ENCODE measurements at places on chromosomes 16 and 17. TPM values are rescaled to one million over a fixed set of nuclear protein-coding genes. Genes with fewer than 3 reads are reported as not detected.

GRCh38 chr16:27767081-27767480 lies 217.1 kb downstream of the KATNIP start:
- H3K4me3 ChIP-seq = no peak overlapping the region
- H3K36me3 ChIP-seq = peaks cover 32% of the 10 kb centered on the region
- H3K27ac ChIP-seq = no peak overlapping the region
- H3K27me3 ChIP-seq = no peaks in the 10 kb centered on the region

DNA sequence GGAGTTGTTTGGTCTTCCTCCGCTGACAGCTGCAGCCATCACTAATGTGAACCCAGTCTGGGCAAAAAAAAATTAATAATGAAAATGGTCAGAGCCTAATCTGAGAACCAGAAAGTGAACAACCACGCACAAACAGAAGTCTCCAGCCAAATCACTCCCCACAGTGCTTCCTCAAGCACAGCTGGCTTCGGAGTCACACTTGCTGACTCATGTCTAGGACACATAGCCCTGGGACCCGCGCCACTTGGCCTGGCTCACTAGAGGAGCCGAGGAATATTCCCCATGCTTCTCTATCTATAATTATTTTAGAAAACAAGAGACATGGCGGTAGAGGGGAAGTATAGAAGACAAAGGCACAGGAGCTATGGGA lies 109.1 kb downstream of the ZFHX3 start:
- peaks cover 24% of the 10 kb centered on the region for H3K4me1 ChIP-seq
- H3K27me3 ChIP-seq = no peaks in the 10 kb centered on the region
- DNase-seq = peak; percentile 64
- H3K4me3 ChIP-seq = no peak overlapping the region

RPL27 gene
- 360 TPM for total RNA-seq

- no peaks in the 10 kb centered on the region for H3K27me3 ChIP-seq
- H3K36me3 ChIP-seq = no peaks in the 10 kb centered on the region
- no peak for DNase-seq
These were observed 36.8 kb downstream of the ADCY7 start for GRCh38 chr16:50303041-50303604.

SETD6 gene
- total RNA-seq = 20.3 TPM

MYH2 gene
- total RNA-seq = not detected

- peak overlapping the region; percentile 80 for H3K27ac ChIP-seq
- H3K36me3 ChIP-seq = no peaks in the 10 kb centered on the region
- DNase-seq = no peak
- H3K4me3 ChIP-seq = no peak overlapping the region
- no peaks in the 10 kb centered on the region for H3K27me3 ChIP-seq
These were observed 15.5 kb downstream of the RMI2 start for GRCh38 chr16:11360641-11361373.

DNA sequence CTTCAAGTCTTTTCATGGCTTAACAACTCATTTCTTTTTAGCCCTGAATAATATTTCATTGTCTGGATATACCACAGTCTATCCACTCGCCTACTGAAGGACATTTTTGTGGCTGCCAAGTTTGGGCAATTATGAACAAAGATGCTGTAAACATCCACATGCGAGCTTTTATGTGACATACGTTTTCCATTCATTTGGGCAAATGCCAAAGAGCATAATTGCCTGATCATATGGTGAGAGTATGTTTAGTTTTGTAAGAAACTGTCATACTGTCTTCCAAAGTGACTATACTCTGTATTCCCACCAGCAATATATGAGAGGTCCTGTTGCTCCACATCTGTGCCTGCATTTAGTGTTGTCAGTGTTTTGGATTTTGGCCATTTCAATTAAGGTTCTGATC lies 81.3 kb downstream of the ELAC2 start:
- H3K4me3 ChIP-seq = no peak overlapping the region
- no peaks in the 10 kb centered on the region for H3K36me3 ChIP-seq

DNA sequence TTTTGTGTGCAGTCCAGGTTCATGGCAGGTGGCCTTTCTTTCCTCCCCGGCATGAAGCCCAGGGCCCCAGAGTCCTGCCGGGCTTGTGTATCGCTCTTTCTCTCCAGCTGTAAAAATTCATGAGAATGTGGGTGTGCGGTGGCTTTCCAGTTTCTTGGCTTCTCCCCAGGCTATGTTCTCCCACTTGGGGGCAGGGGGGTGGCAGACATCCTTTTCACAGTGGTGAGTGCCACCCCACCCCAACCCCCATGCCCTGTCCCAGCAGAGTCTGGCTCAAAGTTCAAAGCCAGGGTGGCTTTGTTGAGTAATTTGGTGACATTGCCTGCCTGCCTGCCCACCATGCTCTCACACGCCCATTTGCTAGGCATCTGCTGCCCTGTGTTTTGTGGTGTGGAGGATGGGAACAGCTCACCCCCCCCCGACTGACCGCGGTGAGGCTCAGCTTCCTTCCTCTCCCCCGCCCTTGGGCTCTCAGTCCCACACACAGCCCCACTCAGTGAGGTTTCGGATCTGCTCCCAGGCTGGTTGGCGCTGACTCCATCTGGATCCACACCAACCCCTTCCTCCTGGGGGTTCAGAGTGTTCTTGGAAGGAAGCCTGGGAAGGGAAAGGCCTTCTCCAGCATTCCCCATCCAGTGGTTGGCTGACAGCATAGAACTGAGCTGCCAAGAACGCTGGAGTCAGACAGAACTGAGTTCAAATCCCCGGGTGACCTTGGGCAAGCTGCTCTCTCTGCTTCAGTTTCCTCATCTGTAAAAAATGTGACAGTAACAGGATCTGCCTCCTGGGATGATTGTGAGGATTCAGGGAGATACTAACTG lies 36.0 kb downstream of the CHD9 start:
- H3K4me1 ChIP-seq = no peaks in the 10 kb centered on the region
- no peak overlapping the region for H3K27ac ChIP-seq
- H3K27me3 ChIP-seq = no peaks in the 10 kb centered on the region
- DNase-seq = peak; percentile 66
- no peak overlapping the region for H3K4me3 ChIP-seq
- H3K36me3 ChIP-seq = no peaks in the 10 kb centered on the region

CTF1 gene
- total RNA-seq = 1.9 TPM

- H3K36me3 ChIP-seq = no peaks in the 10 kb centered on the region
- peak overlapping the region; percentile 8 for H3K27ac ChIP-seq
- DNase-seq = peak; percentile 33
- H3K4me3 ChIP-seq = no peak overlapping the region
- no peaks in the 10 kb centered on the region for H3K27me3 ChIP-seq
These were observed 33.2 kb downstream of the CYTH1 start for GRCh38 chr17:78748730-78749317.

- H3K27ac ChIP-seq = no peak overlapping the region
- no peak overlapping the region for H3K4me3 ChIP-seq
- no peaks in the 10 kb centered on the region for H3K4me1 ChIP-seq
- DNase-seq = no peak
- no peaks in the 10 kb centered on the region for H3K36me3 ChIP-seq
These were observed 3.1 kb downstream of the GSG1L2 start for GRCh38 chr17:9818760-9819159.

CFAP97D1 gene
- total RNA-seq = not detected

DNA sequence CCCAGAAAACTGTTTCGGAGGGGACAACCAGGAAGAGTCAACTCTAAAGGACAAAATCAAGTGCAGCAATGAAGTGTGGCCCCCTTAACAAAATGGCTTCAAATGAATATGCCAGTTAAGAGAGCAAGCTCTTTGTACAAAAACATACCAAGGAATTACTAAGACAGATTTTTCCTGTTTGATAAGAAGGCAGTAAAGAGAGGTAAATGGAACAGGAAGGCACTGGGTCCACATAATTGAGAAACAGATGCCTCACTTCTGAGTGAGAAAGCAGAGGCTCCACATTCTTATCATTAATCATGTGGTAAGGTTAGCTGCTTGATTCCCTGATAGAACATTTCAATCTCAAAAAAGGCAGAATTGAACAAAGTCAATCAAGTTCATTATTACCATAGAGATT lies 44.9 kb downstream of the MBTD1 start:
- H3K27me3 ChIP-seq = no peaks in the 10 kb centered on the region
- H3K27ac ChIP-seq = no peak overlapping the region
- peaks cover 34% of the 10 kb centered on the region for H3K36me3 ChIP-seq
- DNase-seq = no peak
- no peak overlapping the region for H3K4me3 ChIP-seq

TOX3 gene
- total RNA-seq = 3.2 TPM

CSH1 gene
- total RNA-seq = not detected

TBC1D3D gene
- not detected for total RNA-seq

WNT9B gene
- total RNA-seq = not detected

DNA sequence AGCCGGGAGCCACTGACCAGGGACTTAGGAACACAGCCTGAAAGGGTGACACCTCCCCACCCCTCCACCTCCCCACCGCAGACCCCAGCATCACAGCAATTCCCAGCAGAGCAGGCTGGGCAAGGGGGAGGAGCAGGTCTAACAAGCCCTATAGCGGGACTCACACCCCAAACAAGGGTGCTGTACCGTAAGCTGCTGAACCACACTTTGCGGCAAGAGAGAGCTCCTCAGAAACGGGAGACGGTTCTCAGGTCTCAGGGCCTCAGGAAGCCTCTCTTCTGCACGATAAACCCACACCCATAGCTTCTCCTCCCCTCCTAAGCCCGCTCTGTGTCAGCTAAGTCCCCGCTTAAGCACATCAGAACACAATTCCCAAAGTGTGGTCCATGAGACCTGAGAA lies 11.7 kb upstream of the COTL1 start:
- no peak overlapping the region for H3K27ac ChIP-seq
- H3K4me3 ChIP-seq = no peak overlapping the region
- H3K27me3 ChIP-seq = no peaks in the 10 kb centered on the region
- H3K36me3 ChIP-seq = no peaks in the 10 kb centered on the region
- no peak for DNase-seq

DNA sequence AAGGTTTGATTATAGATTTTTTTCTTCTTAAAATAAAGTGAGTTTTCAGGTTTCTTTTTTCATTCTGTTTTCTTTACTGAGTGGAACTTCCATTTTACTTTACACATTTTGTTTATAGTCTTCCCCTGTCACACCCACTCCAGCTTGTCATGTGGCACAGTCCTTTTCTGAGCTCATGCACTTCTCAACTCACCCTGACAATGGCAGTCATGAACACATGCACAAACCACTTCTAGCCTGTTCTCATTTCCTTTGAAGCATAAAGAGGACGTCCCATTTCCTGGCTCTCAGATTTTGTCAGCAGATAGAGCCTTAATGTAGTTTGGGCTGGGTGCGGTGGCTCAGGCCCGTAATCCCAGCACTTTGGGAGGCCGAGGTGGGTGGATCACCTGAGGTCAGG lies 168.0 kb downstream of the AHSP start:
- no peak overlapping the region for H3K4me3 ChIP-seq
- no peaks in the 10 kb centered on the region for H3K36me3 ChIP-seq
- H3K4me1 ChIP-seq = no peaks in the 10 kb centered on the region
- DNase-seq = no peak
- no peaks in the 10 kb centered on the region for H3K27me3 ChIP-seq

INCA1 gene
- 0.28 TPM for total RNA-seq

DNA sequence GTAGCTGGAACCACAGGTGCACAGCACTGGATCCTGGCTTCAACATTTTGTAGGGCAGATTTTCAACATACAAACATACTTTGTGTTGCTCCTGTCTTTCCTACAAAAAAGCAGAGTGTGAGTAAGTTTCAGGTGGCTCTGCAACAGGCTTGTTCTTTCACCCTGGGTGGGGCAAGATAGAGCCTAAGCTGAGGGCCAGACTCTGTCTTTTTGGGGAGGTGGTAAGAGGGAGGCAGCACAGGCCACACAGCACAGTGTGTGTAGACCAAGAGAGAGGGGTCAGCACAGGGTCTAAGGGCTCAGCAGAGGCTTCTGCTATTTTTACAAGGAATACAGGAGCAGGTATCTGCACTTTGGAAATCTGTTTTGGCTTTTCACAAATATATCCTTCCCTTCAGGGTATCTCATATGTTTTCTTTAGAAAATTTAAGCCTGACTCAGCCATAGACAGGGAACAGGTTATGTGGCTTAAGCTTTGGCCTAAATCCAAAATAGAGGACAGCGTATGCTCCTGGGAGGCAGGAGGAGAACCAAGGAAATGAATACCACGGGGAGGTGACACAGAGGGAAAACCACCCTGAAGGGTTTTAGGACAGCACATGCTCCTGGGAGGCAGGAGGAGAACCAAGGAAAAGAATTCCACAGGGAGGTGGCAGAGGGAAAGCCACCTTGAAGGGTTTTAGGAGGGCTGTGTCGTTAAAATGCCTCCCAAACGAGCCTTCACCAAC lies 21.6 kb downstream of the EMC8 start:
- no peak for DNase-seq
- peaks cover 21% of the 10 kb centered on the region for H3K36me3 ChIP-seq
- no peaks in the 10 kb centered on the region for H3K27me3 ChIP-seq

EMP2 gene
- total RNA-seq = 9.3 TPM

DNA sequence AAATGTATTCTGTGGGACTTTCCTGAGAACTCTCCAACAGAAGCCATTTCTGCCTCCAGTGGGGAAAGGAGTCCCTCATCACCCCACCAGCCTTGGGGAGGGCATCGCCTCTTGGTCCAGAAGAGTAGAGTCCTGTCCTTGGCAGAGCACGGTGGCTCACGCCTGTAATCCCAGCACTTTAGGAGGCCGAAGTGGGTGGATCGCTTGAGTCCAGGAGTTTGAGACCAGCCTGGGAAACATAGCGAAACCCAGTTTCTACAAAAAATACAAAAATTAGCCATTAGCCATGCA lies 41.0 kb downstream of the LYRM1 start:
- no peak overlapping the region for H3K27ac ChIP-seq
- no peaks in the 10 kb centered on the region for H3K27me3 ChIP-seq
- no peak overlapping the region for H3K4me3 ChIP-seq
- H3K36me3 ChIP-seq = no peaks in the 10 kb centered on the region
- no peaks in the 10 kb centered on the region for H3K4me1 ChIP-seq

GRCh38 chr16:49563666-49564065 lies 190.1 kb downstream of the C16orf78 start:
- no peaks in the 10 kb centered on the region for H3K36me3 ChIP-seq
- no peaks in the 10 kb centered on the region for H3K4me1 ChIP-seq
- no peak overlapping the region for H3K27ac ChIP-seq
- no peak overlapping the region for H3K4me3 ChIP-seq

- H3K27me3 ChIP-seq = no peaks in the 10 kb centered on the region
- H3K27ac ChIP-seq = no peak overlapping the region
- H3K4me3 ChIP-seq = no peak overlapping the region
- H3K4me1 ChIP-seq = no peaks in the 10 kb centered on the region
- peak; percentile 35 for DNase-seq
These were observed 25.9 kb downstream of the CYB561 start for GRCh38 chr17:63419949-63420867.

- H3K36me3 ChIP-seq = no peaks in the 10 kb centered on the region
- no peak for DNase-seq
- peaks cover 4% of the 10 kb centered on the region for H3K4me1 ChIP-seq
- no peak overlapping the region for H3K27ac ChIP-seq
These were observed 3.8 kb downstream of the SNX29 start for GRCh38 chr16:11980136-11980844.

RAPGEFL1 gene
- total RNA-seq = 2.6 TPM

GRCh38 chr16:17222871-17223401 lies 247.8 kb downstream of the XYLT1 start:
- DNase-seq = peak; percentile 40
- H3K27me3 ChIP-seq = no peaks in the 10 kb centered on the region
- no peak overlapping the region for H3K4me3 ChIP-seq
- peaks cover 15% of the 10 kb centered on the region for H3K4me1 ChIP-seq

Data from pancreas (tissue), 10 donors.